ENCODE measurements at places on chromosomes 3 and 15. TPM values are rescaled to one million over a fixed set of nuclear protein-coding genes. Genes with fewer than 3 reads are reported as not detected.

Gene ATP13A4
- not detected for total RNA-seq

Gene PLA2G4B
- 0.32 TPM for total RNA-seq

Gene AADACL2
- not detected for total RNA-seq

Gene FOXB1
- total RNA-seq: not detected

Gene PIK3CA
- total RNA-seq: 39.8 TPM
